ENCODE measurements at places on chromosomes 11 and 22. TPM values are rescaled to one million over a fixed set of nuclear protein-coding genes. Genes with fewer than 3 reads are reported as not detected.

- no peak overlapping the region for H3K4me3 ChIP-seq
- H3K4me1 ChIP-seq = 0 out of 2 replicates have a peak, but pooled peaks cover 4% of the 10 kb centered on the region
- H3K27ac ChIP-seq = no peak overlapping the region
- H3K36me3 ChIP-seq = no peaks in the 10 kb centered on the region
These were observed 82.7 kb downstream of the FBLN1 start for GRCh38 chr22:45585437-45585755.

- no peaks in the 10 kb centered on the region for H3K27me3 ChIP-seq
- no peak overlapping the region for H3K27ac ChIP-seq
- H3K4me3 ChIP-seq = no peak overlapping the region
- no peak for DNase-seq
- no peaks in the 10 kb centered on the region for H3K36me3 ChIP-seq
These were observed 38.7 kb downstream of the RTN3 start for GRCh38 chr11:63719987-63720386.

GRCh38 chr11:61114913-61115312 is 12.6 kb downstream of the CD5 start:
- no peaks in the 10 kb centered on the region for H3K27me3 ChIP-seq
- no peak overlapping the region for H3K4me3 ChIP-seq
- no peak overlapping the region for H3K27ac ChIP-seq
- H3K4me1 ChIP-seq = no peaks in the 10 kb centered on the region
- DNase-seq = no peak
- H3K36me3 ChIP-seq = no peaks in the 10 kb centered on the region

Gene MAP6
- total RNA-seq = not detected

Gene AMOTL1
- total RNA-seq = 60.5 TPM

Gene MRGPRX3
- not detected for total RNA-seq

- H3K36me3 ChIP-seq = no peaks in the 10 kb centered on the region
- H3K27ac ChIP-seq = no peak overlapping the region
- no peak overlapping the region for H3K4me3 ChIP-seq
- H3K4me1 ChIP-seq = no peaks in the 10 kb centered on the region
These were observed 140.3 kb downstream of the RRAS2 start for GRCh38 chr11:14218728-14219127.

Gene TREH
- total RNA-seq = not detected

GRCh38 chr11:128201009-128201408 is 386.3 kb downstream of the ETS1 start:
- H3K27ac ChIP-seq = no peak overlapping the region
- peaks cover 6% of the 10 kb centered on the region for H3K4me1 ChIP-seq
- no peak overlapping the region for H3K4me3 ChIP-seq
- no peaks in the 10 kb centered on the region for H3K27me3 ChIP-seq

- no peaks in the 10 kb centered on the region for H3K27me3 ChIP-seq
- H3K4me3 ChIP-seq = no peak overlapping the region
- no peaks in the 10 kb centered on the region for H3K36me3 ChIP-seq
These were observed 11.8 kb downstream of the BCR start for GRCh38 chr22:23192133-23192532.

Measured in PC-9 (cell line).